GM06990 (cell line): ENCODE measurements at places on chromosomes 7 and 10.

DNA sequence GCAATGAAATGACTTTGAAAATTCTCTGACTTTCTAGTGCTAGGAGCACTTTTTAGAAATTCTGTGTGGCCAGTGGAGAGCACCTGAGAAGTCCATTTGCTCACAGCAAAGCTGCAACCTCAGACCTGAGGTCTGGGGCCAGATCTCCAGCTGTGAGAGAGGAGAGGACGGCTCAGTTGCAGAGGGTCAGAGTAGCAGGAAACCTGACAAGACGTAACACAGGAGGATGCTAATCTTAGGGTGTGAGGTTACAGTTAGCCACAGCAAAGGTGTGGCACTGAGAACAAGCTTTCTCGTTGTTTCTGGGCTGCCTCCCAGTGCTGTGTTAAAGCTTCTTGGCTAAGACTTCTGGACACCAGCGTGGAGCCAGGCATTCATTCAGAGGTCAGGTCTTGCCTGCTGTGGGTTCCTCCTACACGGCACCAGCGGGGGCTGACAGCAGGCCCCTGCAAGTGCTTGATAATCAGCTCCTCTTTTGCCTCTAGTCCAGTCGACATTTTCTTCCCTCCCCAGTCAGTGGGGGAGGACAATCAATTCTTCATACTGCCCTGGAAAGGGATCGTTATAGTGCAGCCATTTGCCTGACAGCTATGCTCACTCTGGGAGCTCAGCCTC, 435.4 kb upstream of the DPP6 start:
- DNase-seq = no peak

GRCh38 chr10:90344226-90344625, 513.6 kb downstream of the HTR7 start:
- no peak for DNase-seq

DNA sequence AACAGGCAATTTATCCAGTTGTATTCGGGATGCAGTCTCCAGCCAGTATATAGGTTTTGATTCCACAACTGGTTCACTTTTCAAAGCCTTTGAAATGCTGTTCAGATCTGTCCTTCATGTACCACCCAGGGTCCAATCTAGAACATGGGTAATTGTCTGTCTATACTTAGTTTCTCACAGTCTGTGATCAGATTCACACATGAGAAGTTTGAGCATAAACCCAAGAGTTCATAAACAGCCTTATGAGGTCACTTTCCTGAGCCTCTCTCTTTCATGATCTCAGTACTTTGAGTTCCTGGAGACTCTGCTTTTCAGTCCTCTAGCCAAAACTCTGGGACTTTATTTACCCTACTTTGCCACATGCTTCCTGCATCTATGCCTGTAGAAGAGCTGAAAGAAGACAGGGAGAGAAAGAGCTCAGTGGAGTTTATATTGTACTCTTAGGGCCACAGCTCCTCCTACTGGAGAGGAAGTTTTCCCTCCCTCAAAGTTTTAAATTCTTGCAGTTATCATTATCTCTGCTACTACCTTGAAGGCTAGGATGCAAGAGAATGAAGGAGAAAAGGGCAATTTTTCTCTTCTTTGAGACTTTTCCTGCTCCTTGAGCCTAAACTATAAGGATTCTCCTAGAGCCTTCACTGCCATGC, 172.0 kb downstream of the ZEB1 start:
- DNase-seq = peak; percentile 24

DNA sequence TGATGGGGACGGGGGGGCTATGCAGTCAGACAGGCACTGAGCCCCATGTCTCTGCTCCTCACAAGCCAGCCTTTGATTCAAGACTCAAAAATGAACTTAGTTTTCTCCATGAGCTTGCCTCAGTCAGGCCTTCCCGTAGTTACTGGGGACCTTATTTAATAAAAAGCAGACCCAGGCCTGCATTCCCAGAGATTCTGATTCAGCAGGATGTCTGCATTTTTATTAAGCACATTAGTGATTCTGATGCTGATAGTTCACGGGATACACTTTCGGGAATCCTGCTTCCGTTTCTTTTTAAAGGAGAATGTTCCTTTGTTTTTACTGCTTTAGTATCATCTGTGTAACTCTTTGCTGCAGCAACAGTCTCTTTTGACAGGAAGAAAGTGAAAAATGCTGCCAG, 28.3 kb upstream of the PLPP4 start:
- DNase-seq = no peak

DNA sequence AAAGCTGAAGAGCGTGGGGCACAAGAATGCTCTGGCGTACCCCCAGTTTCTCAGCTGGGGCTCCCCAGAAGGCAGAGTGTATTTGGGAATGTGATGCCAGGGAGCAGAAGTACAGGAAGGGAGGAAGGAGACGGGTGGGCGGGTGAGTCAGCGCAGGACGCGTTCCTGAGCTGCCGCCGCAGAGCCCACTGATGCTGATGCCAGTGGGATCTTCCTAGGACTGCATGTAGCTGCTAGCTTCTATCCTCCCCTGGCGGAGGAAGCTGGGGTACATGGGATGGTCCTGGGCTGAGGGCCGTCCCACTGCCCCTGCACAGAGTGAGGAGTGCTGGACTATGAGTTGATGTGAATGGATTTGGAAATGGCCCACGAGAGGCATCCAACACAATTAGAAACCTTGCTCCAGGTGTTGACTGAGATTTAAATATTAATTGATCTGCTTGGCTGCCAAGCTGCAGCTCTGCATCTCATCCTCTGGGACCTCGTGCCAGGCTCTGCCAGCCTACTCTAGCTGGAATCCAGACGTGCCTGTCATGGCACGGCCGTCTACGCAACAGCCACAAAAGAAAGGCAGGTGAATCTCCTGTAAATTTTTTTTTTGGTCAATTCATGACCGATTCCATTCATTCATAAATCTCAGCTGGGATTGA, 66.2 kb upstream of the RHEB start:
- DNase-seq = no peak

DNA sequence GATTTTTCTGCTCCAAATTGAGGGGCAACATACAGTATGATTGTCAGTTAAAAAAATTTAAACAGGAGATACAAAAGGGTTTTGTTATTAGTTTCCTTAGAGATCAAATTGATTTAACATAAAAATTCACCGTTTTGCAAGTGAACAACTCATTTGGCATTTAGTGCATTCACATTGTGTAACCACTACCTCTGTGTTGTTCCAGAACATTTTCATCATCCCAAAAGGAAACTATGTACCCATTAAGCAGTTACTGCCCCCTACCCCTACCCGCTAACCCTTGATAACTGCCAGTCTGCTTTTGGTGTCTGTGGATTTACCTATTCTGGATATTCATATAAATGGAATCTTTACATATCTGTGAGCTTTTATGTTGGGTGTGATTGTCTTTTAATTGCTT, 3.1 kb downstream of the ZRANB1 start:
- DNase-seq = no peak

DNA sequence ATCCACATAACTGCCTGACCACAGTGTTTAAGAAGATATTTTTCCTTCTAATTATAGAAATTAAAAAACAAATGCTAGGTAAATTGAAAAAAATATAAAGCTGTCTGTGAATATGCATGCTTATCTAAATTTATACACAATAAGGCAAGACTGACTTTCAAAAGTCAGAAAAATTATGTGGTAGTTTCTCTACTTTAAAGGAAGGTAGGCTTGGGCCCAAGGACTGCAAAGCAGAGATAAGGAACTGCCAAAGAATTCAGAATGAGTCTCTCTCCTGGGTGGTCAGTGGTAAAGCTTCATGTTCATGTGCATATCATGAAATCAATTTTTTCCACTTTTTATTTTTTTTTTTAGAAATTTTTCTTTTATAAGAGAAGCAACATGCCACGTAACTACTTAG, 998.6 kb downstream of the REEP3 start:
- no peak for DNase-seq

GRCh38 chr7:44846816-44847508, 925 bp downstream of the H2AZ2 start:
- DNase-seq = no peak

DNA sequence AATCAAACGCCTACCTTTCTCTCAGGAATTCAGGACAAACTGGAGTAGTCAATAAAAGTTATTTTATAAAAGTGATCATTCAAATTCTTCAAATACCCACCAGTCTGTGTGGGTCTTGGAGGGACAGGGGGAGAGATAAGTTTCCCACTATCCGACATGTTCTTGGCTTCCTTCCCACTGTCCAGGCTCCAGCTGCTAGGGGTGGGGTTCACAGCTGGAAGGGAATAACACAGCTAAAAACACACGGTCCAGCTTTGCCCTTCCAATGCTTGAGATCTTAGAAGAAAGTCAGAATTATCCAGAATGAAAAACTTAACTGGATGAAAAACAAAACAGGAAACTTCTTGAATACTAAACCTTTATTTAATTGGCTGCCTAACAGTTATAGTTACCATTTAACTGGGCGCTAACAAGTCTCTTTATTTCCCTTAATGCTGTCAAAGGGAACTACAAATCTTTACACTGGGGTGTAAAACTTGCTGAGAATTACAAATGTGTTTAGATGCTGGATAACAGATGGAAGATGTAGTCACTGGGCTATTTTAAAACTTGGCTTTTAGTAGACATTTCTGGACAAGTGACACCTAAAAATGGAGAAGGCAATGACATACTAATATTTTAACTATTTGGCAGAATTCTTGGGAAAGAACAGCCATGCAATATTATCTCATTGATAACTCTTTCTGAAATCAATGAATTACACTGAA, 172.8 kb upstream of the IMMP2L start:
- no peak for DNase-seq

- no peak for DNase-seq
These were observed 9.4 kb downstream of the SLC35B4 start for GRCh38 chr7:134307320-134307719.

- DNase-seq = no peak
These were observed 80.1 kb upstream of the LRRN3 start for GRCh38 chr7:111010798-111011197.

DNA sequence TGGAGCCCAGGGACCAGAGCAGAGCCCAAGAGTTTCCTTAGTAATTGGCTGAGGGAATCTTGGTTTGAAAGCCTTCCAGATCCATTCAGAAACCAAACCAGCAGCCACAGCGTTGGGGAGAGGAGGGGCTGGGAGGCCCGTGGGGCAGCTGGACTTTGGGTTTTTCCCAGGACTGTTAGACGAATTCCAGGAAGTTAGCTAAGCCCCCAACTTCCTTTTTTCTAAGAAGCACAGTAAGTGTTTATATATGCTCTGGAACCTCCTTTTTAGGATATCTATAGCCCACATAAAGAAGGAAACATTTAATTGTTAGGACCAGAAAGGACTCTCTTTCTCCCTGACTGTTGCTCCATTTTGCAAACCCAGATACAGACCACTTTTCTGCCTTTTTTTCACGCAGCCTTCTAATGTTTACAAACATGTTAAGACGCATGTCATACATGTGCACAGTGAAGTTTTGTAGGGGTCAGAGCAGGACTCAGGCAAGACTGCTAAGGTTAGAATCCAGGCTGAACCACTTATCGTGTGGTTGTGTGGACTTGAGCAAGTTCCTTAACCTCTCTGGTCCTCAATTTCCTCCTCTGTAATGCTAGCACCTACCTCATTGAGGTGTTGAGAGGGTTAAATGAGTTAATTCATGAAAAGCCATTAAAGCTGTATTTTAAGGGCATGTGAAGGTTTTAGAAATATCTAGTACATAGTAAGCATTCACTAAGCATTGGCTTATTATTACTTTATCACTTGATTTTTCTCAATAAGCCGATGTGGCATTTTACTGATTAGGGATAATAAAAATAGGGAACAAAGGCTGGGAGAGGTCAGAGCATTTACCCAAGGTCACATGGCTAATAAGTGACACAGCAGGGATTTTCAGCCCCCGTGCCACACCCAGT, 42.4 kb downstream of the TBATA start:
- DNase-seq = no peak

- DNase-seq = no peak
These were observed 217.2 kb upstream of the HDAC9 start for GRCh38 chr7:18278316-18278715.

- no peak for DNase-seq
These were observed 41.6 kb downstream of the ANXA8 start for GRCh38 chr10:47442351-47442750.

- DNase-seq = no peak
These were observed 636.6 kb upstream of the DPP6 start for GRCh38 chr7:153415632-153416031.

DNA sequence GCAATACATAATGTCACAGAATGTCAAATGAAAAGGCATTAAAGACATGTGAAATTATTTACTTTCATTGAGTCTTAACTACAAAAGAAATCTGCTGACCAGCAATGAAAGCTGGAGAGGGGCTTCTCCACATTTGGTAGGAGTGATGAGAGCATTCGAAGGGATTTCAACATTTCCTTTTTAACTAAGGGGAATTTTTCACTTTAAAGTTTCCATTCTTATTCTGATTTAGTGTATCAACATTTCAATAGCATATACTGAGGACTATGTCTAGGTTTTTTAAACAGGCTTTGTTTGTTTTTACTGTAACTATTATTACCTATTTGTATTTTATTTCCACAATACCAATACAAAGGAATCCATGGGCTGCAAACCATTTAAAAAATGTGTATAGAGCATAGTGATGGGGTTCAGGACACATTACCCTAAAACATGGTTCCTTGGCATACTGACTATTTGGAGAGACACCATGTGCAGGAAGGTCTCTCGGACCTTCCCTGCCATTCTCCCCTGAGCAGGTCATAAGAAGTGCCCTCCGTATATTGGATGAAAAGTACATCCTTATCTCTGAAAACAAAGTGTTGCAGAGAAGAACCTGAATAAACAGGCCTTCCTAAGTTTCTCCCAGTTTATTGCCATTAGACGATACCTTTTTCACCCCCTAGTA, 278.7 kb downstream of the DOCK4 start:
- DNase-seq = no peak

GRCh38 chr7:41817386-41817785, 114.5 kb upstream of the INHBA start:
- no peak for DNase-seq

GRCh38 chr7:74082770-74083116, 861 bp upstream of the LIMK1 start:
- no peak for DNase-seq

DNA sequence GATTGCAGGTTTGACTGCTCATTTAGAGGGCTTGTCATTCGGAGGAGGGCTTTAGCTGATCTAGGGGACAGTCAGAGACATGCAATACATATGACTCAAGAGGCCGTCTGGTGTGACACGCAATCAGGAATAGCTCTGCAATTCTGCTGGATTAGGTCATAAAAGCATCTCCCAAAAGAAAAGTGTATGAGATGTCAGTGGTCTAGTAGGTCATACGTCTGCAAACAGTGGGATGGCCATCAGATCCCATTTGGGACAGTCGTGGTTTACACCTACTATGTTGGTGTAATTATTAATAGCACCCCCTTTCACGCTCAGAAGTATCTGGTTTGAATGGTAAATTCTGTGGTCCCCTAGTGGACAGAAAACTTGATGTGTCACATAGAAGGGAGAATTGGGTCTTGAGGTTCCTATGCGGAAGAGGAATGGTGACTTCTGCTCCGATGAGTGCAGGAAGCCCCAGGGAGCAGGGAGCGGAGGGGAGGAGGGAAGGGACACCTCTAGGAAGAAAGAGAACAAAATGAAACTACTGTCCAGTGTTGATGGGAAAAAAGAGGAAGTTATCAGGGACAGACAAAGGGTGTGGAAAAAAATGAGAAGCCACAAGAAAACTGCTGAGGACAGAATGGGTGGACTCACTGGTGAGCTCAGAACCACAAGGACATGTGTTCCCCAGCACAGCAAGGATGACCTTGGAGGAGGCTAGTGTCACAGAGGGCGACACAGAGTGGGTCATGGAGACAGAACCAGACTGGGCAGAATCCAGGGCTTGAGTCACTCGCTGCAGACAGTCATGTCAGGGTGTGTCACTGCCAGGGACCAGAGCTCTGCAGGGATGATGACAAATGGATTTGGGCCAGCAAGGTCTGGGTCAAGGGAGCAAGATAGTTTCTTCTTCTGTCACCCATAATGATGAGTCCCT, 59.9 kb downstream of the MAP3K8 start:
- DNase-seq = peak; percentile 64

- no peak for DNase-seq
These were observed 127.0 kb downstream of the ANK3 start for GRCh38 chr10:60262647-60263126.
